ENCODE measurements at places on chromosomes 1 and 21. TPM values are rescaled to one million over a fixed set of nuclear protein-coding genes. Genes with fewer than 3 reads are reported as not detected.

DNA sequence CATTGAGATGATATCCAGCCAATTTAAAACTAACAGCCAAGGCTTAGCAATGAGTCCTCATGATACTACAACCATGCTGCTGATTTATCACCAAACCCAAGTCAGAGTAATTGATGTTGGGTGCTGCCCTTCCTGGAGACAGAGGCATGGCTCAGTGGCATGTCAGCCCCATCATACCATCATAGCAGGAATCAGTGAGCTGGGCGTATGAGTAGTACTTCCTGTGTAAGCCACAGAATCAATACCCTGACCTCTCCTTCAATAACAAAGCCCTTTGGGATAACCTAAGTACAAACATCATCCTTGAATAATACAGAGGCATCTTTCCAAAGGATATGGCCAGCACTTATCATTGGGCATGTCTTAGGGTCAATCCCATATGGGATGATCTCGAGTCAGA, 3.0 kb upstream of the LCE1E start:
- no peak for ATAC-seq

GRCh38 chr1:47621483-47621882, 183.6 kb downstream of the FOXD2 start:
- no peak for ATAC-seq

DNA sequence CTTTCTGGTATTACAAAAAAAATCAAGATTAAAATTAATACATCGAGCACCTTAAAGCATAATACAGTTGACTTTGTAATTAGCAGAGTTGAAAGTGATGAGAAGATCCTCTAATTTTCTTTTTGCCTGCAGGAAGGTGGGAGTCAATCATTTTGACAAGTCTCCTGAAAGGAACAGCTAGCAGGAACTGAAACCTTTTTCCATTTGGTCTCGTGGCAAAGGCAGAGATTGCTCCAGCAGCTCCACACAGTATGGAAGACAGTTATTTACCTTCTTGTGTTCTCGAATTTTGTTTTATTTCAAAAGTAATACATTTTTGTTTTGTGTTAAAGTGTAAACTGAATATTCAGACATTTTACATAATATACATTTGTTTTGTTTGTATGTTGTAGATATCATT, 7.7 kb downstream of the S100PBP start:
- no peak for ATAC-seq

DNA sequence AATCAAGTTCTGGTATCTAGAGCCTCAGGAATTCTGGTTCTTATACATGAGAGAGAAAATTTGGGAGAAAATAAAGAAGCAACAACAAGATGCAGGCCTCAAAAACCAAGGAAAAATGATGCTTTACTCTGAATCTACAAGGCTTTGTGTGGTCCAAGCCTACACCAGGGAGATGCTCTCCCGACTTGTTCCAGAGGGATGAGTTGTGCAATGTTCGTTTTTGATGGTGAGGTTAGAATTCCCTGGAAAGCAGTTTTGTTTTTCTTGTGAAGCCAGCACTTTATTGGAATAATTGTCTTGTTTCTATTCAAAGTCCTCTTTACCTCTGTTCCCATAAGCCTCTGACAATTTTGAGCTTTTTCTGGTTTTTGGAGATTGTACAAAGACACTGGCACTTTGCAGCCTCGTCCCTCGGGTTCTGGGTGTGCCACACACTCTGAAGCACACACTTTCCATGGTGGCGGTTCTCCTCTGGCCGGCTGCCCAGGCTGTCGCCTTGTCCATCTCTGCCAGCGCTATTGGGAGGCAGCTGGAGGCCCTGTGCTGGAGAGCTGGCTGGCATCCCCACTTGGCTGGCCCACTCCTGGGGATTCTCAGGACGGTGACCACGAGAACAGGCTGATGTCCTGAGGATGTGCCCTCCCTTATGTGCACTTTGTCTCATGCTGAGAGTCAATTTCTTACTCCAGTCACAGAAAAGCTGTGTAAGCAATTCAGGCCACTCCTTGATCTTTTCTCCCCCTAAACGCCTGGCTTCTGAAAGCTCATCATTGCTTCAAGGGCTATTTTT, 70.2 kb downstream of the EDEM3 start:
- peak; percentile 31 for ATAC-seq

Gene LIN28A
- total RNA-seq: not detected

Measured in gastroesophageal sphincter (tissue), 4 donors.